ENCODE measurements at places on chromosomes 3 and 15.

GRCh38 chr3:133853063-133853924 is 42.4 kb downstream of the RAB6B start:
- no peak for DNase-seq

DNA sequence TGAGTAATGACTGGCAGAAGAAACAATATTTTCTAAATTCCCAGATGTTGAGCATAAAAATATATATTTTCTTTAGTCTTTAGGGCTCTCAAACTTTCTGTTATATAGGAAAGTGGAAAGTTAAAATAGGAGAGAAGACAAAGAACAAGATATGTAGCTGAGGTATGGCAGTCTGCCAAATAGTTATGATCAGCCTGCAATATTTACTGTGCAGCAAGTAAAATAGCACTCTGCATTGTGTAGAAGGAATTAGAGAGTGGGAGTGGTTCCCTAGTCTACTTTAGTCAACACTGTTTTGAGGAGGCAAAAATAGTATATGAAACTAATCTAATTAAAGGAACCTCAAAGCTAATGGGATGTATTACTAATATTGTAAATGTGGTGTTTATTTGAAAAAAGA is 978.1 kb upstream of the ALCAM start:
- DNase-seq, result no peak

DNA sequence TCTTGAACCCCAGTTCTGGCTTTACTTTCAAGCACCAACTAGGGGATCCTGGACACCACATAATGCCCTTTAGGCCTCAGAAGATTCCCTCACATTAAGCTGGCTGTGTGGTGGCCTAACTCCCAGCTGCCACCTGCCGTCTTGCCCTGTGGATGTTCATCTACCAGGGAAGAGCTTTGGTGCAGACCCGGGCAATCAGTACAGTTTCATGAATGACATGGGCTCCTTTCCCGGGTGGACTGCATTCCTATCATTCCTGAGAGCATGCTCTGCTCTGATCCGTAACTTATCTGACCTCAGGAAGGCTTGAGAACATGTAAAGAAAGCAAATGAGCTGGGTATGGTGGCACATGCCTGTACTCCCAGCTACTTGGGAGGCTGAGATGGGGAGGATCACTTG is 50.0 kb upstream of the GSK3B start:
- DNase-seq, result no peak

DNA sequence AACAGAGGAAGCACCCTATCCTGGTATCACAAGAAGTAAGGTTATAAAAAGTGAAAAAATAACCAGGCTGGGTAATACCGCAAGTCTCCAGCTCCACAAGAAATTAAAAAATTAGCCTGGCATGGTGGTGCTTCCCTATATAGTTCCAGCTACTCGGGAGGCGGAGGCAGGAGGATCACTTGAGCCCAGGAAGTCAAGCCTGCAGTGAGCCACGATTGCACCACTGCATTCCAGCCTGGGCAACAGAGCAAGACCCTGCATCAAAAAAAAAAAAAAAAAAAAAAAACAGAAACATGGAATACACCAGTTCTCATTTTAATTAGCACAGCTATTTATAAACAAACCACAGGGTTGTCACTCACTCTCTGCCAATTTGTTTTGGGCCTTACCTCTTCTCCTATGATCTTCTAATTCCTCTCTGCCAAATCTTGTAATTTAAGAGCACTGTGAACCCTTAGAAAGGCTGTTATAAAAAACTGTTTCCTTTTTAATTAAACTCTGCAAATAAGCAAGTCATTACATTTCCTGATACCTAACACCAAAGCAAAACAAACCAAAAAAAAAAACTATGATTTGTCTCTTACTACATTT is 22.6 kb downstream of the DCUN1D1 start:
- DNase-seq, result no peak

All from NCI-H1092 (cell line).